ENCODE measurements at places on chromosomes 2 and 18. TPM values are rescaled to one million over a fixed set of nuclear protein-coding genes. Genes with fewer than 3 reads are reported as not detected.

DNA sequence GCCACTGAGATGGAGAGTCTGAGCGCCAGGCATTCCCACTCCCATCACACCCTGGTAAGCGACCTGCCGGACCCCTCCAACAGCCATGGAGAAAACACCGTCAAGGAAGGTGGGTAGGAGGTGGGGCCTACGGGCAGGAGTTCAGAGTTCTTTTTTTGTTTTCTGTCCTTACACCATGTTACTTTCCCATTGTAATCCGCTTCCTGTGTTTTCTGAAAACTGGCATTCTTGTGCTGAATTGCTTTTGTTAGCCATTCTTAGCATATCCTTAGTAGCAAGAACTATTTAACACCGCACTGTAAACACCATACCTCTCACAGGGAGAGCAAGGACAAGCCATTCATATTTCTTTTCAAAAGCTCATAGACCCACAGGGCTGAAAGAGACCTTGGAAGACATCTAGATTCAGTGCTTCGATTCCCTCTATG, 46.2 kb downstream of the UNC80 start:
- no peak overlapping the region for H3K4me3 ChIP-seq
- H3K27ac ChIP-seq = no peak overlapping the region
- H3K4me1 ChIP-seq = no peaks in the 10 kb centered on the region
- no peaks in the 10 kb centered on the region for H3K36me3 ChIP-seq
- DNase-seq = no peak

UGT1A4 gene
- total RNA-seq = not detected

DNA sequence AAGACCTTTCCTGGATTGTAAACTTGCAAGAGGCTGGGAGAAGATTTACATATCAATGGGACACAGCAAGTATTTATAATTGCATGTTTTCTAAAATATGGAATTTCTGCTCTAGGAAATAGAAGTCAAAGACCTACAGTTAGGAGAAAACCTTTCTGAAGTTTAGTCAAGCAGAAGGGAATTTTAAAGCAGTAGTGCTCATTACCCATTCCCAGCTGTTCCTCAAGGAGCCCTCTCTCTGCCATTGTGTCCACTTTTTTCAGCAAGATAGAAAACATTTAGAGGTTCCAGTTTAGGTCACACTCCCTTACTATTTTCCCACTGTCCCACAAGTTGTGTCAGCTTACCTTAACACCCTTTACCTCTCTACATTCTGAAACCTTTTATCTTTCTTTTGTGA, 584.0 kb upstream of the CHAC2 start:
- H3K27me3 ChIP-seq = no peaks in the 10 kb centered on the region
- H3K27ac ChIP-seq = no peak overlapping the region
- H3K4me3 ChIP-seq = no peak overlapping the region
- peaks cover 6% of the 10 kb centered on the region for H3K4me1 ChIP-seq
- no peaks in the 10 kb centered on the region for H3K36me3 ChIP-seq

DARS1 gene
- total RNA-seq = 84.9 TPM

ANKRD30BL gene
- not detected for total RNA-seq

- no peak overlapping the region for H3K4me3 ChIP-seq
- H3K27me3 ChIP-seq = no peaks in the 10 kb centered on the region
- no peaks in the 10 kb centered on the region for H3K36me3 ChIP-seq
- no peak overlapping the region for H3K27ac ChIP-seq
- H3K4me1 ChIP-seq = no peaks in the 10 kb centered on the region
These were observed 1073.1 kb upstream of the FANCL start for GRCh38 chr2:59314031-59314766.

DNA sequence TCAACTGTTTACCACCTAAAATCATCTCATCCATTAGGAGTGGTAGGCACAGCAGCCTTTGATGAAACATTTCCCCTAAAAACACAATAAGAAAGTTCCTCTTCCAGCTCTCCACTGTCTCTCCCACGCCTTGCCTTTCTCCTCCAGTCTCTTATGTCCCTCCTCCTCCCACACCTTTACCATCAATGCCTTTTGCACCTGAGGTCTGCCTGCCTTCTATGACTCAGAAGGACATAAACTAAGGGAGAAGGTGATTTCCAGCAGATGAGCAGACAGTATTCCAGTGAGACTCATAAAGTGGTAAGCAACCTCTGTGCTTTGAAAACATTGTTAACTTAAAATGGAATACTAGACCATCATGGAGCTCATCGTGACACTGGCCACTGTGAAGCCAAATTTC, 34.2 kb upstream of the NDUFV2 start:
- no peaks in the 10 kb centered on the region for H3K27me3 ChIP-seq
- DNase-seq = no peak
- H3K27ac ChIP-seq = no peak overlapping the region
- peaks cover 9% of the 10 kb centered on the region for H3K4me1 ChIP-seq

DNA sequence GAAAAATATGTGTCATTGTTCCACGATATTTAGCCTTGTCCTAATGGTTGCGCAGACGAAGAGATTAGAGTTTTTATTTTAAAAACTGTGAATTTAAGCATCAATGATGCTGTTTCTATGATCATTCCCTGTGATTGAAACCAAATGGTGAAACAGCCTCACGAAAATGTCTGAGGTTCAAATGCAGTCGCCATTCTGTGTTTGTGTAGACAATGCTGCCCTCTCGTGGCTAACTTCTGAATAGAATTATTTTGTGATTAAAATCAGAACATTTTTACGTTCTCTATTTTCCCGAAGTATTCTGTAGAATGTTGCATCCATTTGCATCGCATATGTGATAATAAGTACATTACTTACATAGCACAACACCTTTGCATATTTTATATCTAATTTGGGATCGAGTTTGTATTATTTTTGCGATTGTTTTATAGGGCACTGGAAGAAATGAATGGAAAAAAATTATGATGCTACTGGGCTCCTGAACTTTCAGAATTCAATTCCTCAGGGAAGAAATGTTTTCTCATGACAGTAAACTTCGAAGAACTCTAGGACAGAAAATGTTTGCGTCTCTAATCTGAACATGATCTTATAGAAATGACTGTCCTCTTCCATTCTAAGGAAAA, 54.8 kb upstream of the CREB1 start:
- peak; percentile 52 for DNase-seq
- no peak overlapping the region for H3K4me3 ChIP-seq
- H3K27ac ChIP-seq = no peak overlapping the region
- H3K27me3 ChIP-seq = no peaks in the 10 kb centered on the region
- H3K36me3 ChIP-seq = no peaks in the 10 kb centered on the region

PCARE gene
- not detected for total RNA-seq

GRCh38 chr2:75716406-75716805, 5.7 kb upstream of the GCFC2 start:
- DNase-seq = no peak
- no peak overlapping the region for H3K27ac ChIP-seq
- peaks cover 2% of the 10 kb centered on the region for H3K4me1 ChIP-seq
- no peak overlapping the region for H3K4me3 ChIP-seq
- H3K36me3 ChIP-seq = no peaks in the 10 kb centered on the region

- no peaks in the 10 kb centered on the region for H3K36me3 ChIP-seq
- H3K27me3 ChIP-seq = no peaks in the 10 kb centered on the region
- H3K4me3 ChIP-seq = no peak overlapping the region
These were observed 85.7 kb downstream of the SEPTIN10 start for GRCh38 chr2:109527846-109528705.

DNA sequence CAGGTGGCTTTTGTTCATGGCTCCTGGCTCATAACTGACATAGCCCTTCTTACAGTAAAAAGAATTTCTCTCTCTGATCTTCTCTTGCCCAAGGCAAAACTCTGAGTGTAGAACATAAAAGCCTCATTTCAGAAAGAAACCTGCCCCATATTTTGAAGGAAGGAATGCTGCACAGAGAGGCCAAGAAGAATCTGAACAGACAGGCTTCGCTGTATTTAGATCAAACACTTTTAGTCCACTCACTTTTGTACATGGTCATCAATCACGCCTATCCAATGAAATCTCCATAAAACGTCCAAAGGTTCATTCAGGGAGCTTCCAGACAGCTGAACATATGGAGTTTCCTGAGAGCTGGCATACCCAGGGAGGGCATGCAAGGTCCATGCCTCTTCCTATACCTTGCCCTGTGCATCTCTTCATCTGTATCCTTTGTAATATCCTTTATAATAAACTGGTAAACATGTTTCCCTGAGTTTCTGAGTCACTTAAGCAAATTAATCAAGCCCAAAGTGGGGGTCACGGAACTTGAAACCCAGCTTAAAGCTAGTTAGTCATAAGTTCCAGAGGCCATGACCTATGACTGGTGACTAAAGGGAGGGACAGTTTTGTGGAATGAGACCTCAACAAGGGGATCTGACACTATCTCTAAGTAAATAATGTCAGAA, 62.5 kb upstream of the TMEM247 start:
- no peaks in the 10 kb centered on the region for H3K36me3 ChIP-seq
- H3K27me3 ChIP-seq = no peaks in the 10 kb centered on the region
- DNase-seq = no peak
- no peaks in the 10 kb centered on the region for H3K4me1 ChIP-seq
- no peak overlapping the region for H3K4me3 ChIP-seq
- no peak overlapping the region for H3K27ac ChIP-seq

- no peaks in the 10 kb centered on the region for H3K36me3 ChIP-seq
- no peak for DNase-seq
- H3K4me3 ChIP-seq = no peak overlapping the region
- no peak overlapping the region for H3K27ac ChIP-seq
- no peaks in the 10 kb centered on the region for H3K4me1 ChIP-seq
These were observed 1.4 kb upstream of the MARCO start for GRCh38 chr2:118940486-118941120.

SPATA3 gene
- not detected for total RNA-seq

DNA sequence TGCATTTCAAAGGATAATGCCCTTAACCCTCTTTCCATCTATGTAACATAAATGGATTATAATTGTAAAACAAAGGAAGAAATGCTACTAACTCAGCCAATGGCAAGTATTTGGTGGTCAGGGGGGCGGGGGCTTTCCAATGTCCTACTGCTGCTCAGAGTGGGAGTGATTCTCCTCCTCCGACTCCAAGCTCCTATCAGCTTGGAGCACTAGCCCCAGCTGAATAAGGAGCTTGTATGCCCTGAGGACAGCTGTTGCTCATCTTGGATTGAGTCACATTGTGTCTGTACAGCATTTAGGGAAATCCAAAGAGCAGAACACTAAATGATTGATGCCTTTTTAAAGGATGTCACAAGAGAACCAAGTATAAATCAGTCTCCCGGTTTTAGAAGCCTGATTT, 105.6 kb upstream of the ZNF521 start:
- no peaks in the 10 kb centered on the region for H3K27me3 ChIP-seq
- no peaks in the 10 kb centered on the region for H3K4me1 ChIP-seq
- DNase-seq = no peak
- no peaks in the 10 kb centered on the region for H3K36me3 ChIP-seq

PGAP1 gene
- total RNA-seq = 7.4 TPM

DNA sequence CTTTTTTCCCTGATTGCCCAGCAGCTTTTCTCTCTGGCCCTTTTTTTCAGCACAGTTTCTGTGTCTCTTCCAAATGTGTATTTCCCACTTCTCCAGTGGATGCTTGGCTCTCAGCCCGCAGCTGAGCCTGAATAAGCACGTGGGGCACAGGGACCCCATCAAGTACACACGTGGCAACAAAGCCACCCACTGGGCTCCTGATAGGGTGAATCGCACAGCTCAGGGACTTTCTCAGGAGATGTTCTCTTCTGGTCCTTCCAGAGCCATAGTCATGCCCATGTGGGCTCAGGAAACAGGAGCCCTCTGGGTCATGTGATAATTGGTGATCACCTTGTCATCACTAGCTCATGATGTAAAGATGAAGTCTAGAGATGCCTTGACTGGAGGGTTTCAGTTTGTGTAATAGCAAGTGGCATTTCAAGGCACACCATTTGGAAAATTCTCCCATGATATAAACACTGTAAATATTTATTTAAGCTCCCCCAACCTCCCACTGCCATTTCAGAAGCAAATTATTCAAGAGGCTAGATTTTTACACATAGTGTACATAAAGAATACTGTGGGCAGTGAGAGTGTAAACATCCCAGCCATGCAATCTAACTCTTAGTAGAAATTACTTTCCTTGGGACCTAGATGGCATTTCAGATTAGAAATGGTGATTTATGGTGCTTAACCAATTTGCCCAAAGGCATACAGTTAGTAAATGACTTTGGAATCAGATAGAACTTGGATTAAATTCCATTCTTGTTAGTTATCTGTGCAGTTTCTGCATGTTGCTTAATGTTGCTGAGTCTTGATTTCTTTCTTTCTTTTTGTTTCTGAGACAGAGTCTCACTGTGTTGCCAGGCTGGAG, 597.5 kb downstream of the SLC4A3 start:
- H3K4me3 ChIP-seq = no peak overlapping the region
- no peaks in the 10 kb centered on the region for H3K36me3 ChIP-seq
- DNase-seq = no peak

DNA sequence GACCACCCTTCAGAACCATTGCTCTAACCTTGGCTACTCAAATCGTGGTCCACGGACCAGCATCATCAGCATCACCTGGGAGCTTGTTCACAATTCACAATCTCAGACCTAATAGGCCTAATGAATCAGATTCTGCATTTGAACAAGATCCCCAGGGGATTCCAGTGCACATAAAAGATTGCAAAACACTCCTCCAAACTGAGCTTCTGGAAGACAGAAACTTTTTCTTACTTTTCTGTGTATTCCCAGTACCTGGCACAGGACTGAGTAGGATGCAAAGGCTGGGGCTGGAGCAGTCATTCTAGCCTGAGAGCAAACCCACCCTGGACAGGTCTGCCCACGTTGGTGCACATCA, 115.1 kb upstream of the COPS8 start:
- no peaks in the 10 kb centered on the region for H3K27me3 ChIP-seq
- no peaks in the 10 kb centered on the region for H3K36me3 ChIP-seq
- DNase-seq = no peak
- peak overlapping the region; percentile 20 for H3K27ac ChIP-seq
- no peak overlapping the region for H3K4me3 ChIP-seq
- H3K4me1 ChIP-seq = peaks cover 47% of the 10 kb centered on the region

HNMT gene
- 0.32 TPM for total RNA-seq

DNA sequence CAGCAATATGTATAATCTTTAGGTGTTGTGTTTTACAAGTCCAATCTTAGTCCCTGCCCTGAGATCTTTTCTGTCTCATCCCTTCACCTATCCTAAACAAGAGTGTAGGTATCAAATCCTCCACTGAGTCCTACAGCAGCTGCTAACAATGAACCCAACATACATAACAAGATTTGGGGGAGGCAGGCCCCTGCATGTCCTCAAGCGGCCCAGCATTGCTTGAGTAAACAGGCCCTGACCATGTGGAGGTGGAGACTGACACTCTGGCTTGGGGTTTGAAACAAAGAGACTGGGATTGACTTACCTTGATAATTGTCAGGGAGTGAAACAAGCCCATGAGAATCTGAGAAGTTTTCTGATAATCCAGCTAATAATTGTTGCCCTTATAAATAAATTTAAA, 213.4 kb downstream of the STK39 start:
- no peak for DNase-seq
- H3K36me3 ChIP-seq = no peaks in the 10 kb centered on the region
- H3K4me1 ChIP-seq = no peaks in the 10 kb centered on the region
- H3K27me3 ChIP-seq = no peaks in the 10 kb centered on the region
- H3K27ac ChIP-seq = no peak overlapping the region

GRCh38 chr2:238513346-238513745, 86.6 kb downstream of the ASB1 start:
- H3K4me3 ChIP-seq = no peak overlapping the region
- H3K27me3 ChIP-seq = no peaks in the 10 kb centered on the region
- no peak overlapping the region for H3K27ac ChIP-seq
- no peak for DNase-seq
- no peaks in the 10 kb centered on the region for H3K36me3 ChIP-seq
- H3K4me1 ChIP-seq = no peaks in the 10 kb centered on the region

GRCh38 chr2:61420991-61421544, 49.8 kb downstream of the USP34 start:
- H3K27me3 ChIP-seq = no peaks in the 10 kb centered on the region
- no peaks in the 10 kb centered on the region for H3K36me3 ChIP-seq
- H3K4me3 ChIP-seq = no peak overlapping the region
- no peak overlapping the region for H3K27ac ChIP-seq
- no peak for DNase-seq
- H3K4me1 ChIP-seq = peaks cover 72% of the 10 kb centered on the region

PRKCE gene
- total RNA-seq = 21.7 TPM
